NCI-H345 (cell line): ENCODE measurements at places on chromosomes 6 and 20.
A peak's percentile ranks its signal among the peaks of the same experiment; 100 is the strongest.

- no peak for DNase-seq
These were observed 378.5 kb upstream of the TSHZ2 start for GRCh38 chr20:52593654-52594053.

DNA sequence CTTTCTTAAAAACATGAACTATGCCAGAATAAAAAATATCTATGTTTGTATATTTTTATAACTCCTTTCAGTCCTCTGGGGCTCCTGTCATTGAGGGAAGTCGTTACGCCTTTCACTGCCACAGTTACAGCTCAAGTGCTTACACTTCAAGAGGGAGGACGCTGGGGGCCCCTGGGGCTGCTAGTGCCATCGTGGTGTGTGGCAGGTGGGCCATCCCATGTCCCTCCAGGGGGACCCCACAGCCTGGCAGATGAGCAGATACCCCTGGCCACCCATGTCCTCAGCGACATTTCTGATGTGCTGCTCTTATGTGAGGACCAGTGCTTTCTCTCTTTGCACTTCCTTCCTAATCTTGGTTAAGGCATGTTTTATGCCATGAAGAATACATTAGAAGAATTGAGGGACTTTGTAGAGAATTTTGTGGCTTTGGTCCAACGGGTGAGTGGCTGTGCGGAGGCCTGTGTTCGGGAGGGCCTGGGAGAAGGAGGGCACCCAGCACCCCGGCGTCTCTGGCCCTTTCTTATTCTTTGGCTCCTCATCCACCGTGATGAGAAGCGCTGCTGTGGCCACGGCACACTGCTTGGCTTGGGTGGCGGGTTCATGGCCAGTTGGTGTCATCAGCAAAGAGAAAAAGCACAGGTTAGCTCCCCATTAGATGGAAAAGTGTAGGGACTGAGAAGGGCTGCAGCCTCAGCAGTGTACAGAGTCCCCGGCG is 38.3 kb upstream of the SYNJ2 start:
- DNase-seq = no peak

DNA sequence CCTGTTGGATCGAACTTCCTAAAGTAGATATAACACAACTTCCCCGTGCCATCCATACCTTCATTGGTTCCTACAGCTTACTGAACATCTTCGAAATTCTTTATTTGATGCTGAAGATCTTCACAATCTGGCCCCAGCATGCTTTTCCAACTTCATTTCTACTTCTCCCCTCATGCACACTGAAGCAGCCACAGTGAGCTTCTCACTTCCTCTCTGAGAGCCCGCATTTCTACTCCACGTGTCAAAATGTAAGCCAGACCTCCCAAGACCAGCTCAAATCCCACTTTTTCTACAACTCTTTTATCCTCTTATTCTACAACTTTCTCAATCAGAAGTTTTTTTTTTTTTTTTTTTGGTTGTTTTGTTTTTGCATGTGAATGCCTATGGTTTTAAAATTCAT is 254.7 kb downstream of the GMPR start:
- no peak for DNase-seq

GRCh38 chr20:48745330-48745729 is 82.5 kb downstream of the PREX1 start:
- DNase-seq = no peak

DNA sequence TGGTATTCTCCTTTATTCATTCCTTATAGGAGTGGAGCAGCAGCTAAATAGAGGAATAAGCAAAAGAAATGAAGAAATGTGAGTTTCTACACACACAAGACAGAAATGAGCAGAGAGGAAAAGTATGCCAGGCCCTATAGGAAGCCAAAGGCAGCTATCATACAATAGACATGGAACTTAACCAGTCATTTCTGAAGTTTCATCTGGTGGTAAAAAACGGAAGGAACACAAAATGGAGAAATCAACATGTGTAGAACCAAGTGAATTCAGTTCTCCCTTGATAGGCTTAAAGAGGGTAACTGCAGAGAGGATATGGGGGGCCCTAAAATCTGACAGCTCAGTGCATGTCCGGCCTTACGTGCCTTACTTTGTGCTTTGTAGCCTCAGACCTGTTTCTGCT is 44.6 kb downstream of the TSBP1 start:
- no peak for DNase-seq

GRCh38 chr6:40810171-40810570 is 223.0 kb upstream of the LRFN2 start:
- DNase-seq = no peak

- no peak for DNase-seq
These were observed 47.4 kb upstream of the SRF start for GRCh38 chr6:43123461-43124314.

GRCh38 chr6:27753668-27754407 is 158.4 kb downstream of the OR2B2 start:
- peak; percentile 93 for DNase-seq
